ENCODE measurements at places on chromosomes 5 and 9. TPM values are rescaled to one million over a fixed set of nuclear protein-coding genes. Genes with fewer than 3 reads are reported as not detected.

PCDHA1 gene
- not detected for total RNA-seq

LURAP1L gene
- total RNA-seq: 2.5 TPM

SFXN1 gene
- total RNA-seq: 21.5 TPM

HMCN2 gene
- 0.06 TPM for total RNA-seq

PCDHB7 gene
- 1.3 TPM for total RNA-seq

RRAGA gene
- total RNA-seq: 72.1 TPM

CSF1R gene
- total RNA-seq: 0.15 TPM

PCDHA11 gene
- not detected for total RNA-seq

BRINP1 gene
- total RNA-seq: 23.7 TPM

TAF11L5 gene
- not detected for total RNA-seq

SLC45A2 gene
- total RNA-seq: not detected

RNF180 gene
- 1.9 TPM for total RNA-seq

OR2Y1 gene
- not detected for total RNA-seq

HTR4 gene
- 0.44 TPM for total RNA-seq

C1QTNF3 gene
- 0.31 TPM for total RNA-seq

KLF9 gene
- total RNA-seq: 65.2 TPM

TEX48 gene
- not detected for total RNA-seq

ANKHD1 gene
- total RNA-seq: 34.6 TPM

GPR150 gene
- 0.20 TPM for total RNA-seq

UTP15 gene
- 13.3 TPM for total RNA-seq

UAP1L1 gene
- 6.0 TPM for total RNA-seq

DPH7 gene
- total RNA-seq: 11.9 TPM

ACTBL2 gene
- total RNA-seq: not detected

PDZD2 gene
- total RNA-seq: 3.7 TPM

ARSI gene
- total RNA-seq: 0.24 TPM

BTNL8 gene
- not detected for total RNA-seq

GRM6 gene
- total RNA-seq: not detected

C9orf40 gene
- total RNA-seq: 3.1 TPM

Data from cardiac ventricle fibroblast (primary cell).